Stomach (tissue), 19 donors: ENCODE measurements at places on chromosomes 4 and X. TPM values are rescaled to one million over a fixed set of nuclear protein-coding genes. Genes with fewer than 3 reads are reported as not detected.
A peak's percentile ranks its signal among the peaks of the same experiment; 100 is the strongest.

Gene PASD1
- not detected for polyA plus RNA-seq

Gene USP27X
- polyA plus RNA-seq = 2.3 TPM

Gene PNMA6F
- polyA plus RNA-seq = not detected

Gene CXXC4
- 0.92 TPM for polyA plus RNA-seq

Gene GSPT2
- 2.9 TPM for polyA plus RNA-seq

Gene PCDH19
- 0.10 TPM for polyA plus RNA-seq

Gene RASL11B
- 2.9 TPM for polyA plus RNA-seq

Gene STATH
- polyA plus RNA-seq = not detected

Gene ODAPH
- polyA plus RNA-seq = 0.28 TPM

Gene TMSB15B
- polyA plus RNA-seq = 5.3 TPM

Gene MEPE
- not detected for polyA plus RNA-seq

Gene CSAG2
- polyA plus RNA-seq = not detected

Gene PDE6B
- 1.1 TPM for polyA plus RNA-seq

Gene SLC9B1
- polyA plus RNA-seq = not detected

Gene KLHL8
- polyA plus RNA-seq = 5.0 TPM

DNA sequence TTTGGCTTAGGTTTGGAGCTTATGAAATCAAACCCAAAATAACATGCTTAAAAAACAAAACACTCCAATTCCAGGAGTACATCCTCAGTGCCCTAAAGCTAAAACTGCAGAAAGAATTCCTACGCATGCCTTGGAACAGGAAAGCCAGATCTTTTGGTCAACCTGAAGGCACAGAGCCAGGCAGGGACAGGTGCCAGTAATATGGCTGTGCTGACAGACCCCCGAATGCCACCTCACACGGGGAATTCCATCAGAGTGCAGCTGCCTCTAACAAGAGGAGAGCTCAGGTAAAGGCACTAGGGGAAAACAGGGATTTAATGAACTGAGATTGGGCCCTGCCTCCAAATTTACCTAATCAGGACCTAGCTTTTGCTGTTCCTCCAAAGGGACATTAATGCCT lies 77.1 kb downstream of the SHISA3 start:
- no peak for DNase-seq

GRCh38 chr4:39435659-39436563 lies 22.8 kb downstream of the RPL9 start:
- DNase-seq = no peak

DNA sequence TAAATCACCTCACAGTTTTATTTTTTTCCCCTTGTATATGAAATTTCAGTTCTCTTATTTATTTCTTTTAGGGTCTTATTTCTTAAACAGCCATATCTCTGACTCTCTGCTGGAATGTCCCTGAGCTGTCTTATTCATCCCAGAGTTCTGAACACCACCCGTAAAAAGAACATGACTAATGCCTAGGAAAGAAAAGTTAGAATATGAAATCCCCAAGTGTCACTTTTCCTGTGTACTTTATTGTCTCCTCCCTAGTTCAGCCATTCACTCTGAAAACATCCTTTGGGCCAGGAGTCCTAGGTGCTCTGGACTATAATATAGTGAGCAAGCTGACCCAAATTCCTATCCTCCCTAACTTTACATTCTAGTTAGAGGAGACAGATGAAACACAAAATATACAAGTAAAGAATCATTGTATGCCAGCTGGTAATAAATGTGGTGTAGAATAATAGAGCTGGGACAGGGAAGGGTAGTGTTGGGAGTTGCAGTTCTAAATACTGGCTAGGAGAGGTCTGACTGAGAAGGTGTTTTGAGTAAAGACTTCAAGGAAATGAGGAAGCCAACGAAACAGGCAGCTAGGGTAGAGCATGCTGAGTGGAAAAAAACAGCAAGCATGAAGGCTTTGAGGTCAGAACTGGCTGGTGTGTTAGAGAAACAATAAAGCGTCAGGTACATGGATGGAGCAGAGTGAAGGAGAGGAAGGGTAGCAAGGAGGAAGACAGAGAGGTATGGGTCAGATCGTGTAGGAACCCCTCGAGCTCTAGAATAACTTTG lies 40.6 kb upstream of the FTHL17 start:
- DNase-seq = no peak

- no peak for DNase-seq
Observed at GRCh38 chr4:82447886-82448285, 17.5 kb downstream of the ENOPH1 start.

DNA sequence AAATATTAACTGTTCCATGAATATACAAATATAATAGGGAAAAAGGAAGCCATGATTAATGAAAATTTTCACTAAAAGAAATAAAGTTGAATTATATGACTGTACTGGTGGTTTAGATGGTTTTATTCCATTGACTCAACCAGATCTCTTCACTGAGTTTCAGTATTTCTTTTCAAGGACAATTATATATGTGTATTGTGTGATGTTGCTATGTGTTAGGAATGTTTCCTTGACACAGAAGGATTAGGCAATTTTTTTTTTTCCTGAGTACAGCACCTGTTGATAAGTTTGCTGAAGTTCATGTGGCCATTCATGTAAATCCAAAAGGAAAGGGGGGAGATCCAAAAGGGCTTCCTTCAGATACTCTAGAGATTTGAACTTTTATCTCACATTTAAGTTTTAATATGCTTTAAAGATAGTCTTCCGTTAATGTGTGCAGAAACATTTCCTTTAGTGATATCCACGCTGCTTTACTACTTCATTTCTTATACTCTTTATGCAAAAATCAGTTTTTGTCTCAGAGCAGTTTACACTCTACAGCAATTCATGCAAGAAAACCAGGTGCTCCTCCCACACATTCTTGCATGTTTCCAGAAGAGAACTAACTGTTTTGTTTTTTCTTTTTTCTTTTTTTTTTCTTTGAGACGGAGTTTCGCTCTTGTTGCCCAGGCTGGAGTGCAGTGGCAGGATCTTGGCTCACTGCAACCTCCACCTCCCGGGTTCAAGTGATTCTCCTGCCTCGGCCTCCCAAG lies 249.1 kb downstream of the RPA4 start:
- no peak for DNase-seq

- no peak for DNase-seq
Observed at GRCh38 chrX:23939203-23939602, 31.4 kb downstream of the CXorf58 start.

GRCh38 chr4:152535360-152535902 lies 461 bp downstream of the FBXW7 start:
- no peak for DNase-seq

DNA sequence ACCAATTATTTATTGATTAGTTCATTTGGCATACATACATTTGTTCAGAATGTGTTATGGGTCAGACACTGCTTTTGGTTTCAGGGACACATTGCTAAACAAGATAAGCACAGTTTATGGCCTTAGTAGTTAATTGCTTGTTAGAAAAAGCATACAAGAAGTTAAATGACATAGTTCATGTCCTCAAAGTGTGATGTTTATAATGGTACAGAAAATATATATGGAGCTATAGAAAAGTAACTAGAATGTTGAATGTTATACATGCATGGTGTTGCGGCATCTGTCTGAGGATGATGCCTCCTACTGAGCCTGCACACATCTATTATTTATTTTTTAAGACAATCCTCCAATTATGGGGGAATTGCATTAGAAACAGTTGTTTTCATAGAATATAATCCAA lies 1476.3 kb upstream of the PCDH7 start:
- DNase-seq = no peak

- DNase-seq = peak; percentile 46
Observed at GRCh38 chrX:39418731-39419638, 617.7 kb downstream of the MID1IP1 start.

GRCh38 chr4:122815248-122815647 lies 11.4 kb upstream of the FGF2 start:
- DNase-seq = no peak

DNA sequence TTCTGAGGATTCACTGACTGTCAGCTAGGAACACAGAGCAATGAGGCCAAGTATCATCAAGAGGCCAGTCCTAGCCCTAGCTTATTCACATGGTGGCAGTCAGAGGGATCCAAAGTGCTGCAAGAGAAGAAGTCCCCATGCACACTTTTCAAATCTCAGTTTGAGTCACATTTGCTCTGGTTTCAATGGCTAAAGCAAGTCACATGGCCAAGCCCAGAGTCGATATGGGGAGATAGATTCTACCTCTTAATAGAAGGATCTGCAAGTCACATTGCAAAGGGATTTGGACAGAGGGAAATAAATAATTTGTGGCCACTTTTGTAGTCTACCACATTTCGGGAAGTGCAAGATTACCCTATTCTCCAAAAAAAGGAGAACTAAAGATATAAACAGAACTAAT lies 3.7 kb upstream of the LCORL start:
- no peak for DNase-seq

DNA sequence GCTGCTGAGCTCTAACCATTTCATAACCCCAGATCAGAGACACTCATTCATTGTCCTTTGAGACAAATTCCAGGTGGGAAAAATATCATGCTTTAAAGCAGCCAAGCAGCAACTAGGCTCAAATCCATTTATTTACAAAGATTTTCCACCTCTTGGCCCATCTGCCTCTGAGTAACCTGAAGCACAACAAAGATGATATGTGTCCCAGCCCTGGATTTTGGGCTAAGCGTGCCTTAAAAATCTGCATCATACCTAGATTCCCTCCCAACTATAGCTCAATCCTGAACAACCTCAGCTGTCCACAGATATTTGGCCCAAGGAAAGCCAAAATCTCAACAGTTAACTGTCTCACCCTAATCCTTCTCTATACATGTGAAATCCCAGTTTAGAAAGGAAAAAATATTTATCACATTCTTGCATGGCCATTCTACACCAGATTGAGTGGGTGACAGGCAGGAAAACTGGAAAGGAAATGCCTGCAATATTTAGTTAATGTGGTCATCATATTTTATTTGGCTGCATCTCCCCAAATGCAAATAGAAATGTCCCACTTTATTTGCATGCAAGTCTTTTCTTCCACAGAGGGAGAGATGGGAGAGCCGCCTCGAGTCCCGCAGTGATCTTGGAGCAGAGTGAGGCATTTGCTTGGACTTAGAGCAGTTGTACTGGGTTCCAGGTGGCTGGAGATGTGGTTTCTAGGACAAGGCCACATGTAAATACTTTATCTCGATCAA lies 146.4 kb upstream of the EOLA2 start:
- DNase-seq = no peak

DNA sequence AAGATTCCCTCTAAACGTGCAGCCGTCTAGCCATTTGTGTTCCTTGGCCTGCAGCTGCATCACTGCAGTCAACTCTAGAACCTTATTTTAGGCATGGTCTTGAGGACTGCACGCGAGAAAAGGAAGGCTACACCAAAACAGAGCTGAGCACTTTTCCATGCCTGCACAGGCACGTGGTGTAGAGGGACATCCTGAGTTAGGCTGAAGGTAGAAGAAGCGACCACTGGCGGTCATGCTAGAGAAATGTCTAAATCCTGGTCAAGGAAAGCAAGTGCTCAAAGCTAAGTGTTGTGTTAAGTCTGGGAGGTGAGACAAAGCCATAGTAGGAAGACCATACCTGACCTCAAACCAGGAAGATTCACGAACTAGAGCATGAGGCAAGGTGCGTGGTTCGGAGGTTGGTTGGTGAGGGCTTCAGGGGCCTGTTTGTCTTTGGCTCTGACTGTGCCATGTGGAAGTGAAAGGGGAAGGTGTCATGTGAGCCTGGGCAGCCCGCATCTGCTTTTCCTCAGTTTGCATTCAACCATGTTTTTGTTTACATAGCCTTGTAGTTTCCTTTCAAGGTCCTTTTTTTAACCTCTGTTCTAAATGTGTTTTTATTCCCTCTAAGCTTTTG lies 203.8 kb downstream of the AASDH start:
- peak; percentile 30 for DNase-seq

- no peak for DNase-seq
Observed at GRCh38 chr4:150119492-150119891, 41.2 kb downstream of the DCLK2 start.

GRCh38 chr4:135316266-135316779 lies 1114.7 kb upstream of the PABPC4L start:
- peak; percentile 7 for DNase-seq

GRCh38 chr4:156584100-156584499 lies 387.5 kb downstream of the PDGFC start:
- DNase-seq = no peak

DNA sequence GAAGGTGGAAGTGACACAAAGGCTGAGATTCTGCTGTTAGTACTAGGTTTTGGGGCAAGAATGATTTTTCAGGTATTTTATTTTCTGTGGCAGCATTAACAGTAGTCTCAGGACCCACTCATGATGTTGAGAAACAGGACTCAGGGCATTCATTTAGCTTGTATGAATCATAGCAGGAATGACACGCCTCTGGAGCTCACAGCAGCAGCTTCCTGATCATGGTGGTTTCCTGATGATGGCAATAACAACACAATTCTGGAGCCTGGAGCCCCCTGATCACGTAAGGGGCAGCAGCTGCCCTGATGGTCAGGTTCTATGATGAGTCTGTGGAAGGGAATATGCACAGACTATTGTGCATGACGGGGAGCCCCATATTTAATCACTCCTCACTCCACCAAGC lies 47.0 kb downstream of the TASL start:
- DNase-seq = no peak

- no peak for DNase-seq
Observed at GRCh38 chrX:41561045-41561444, 113.9 kb downstream of the NYX start.

- DNase-seq = no peak
Observed at GRCh38 chr4:4233610-4234009, 6.9 kb upstream of the OTOP1 start.

GRCh38 chr4:40244606-40245005 lies 47.8 kb downstream of the RHOH start:
- DNase-seq = no peak

DNA sequence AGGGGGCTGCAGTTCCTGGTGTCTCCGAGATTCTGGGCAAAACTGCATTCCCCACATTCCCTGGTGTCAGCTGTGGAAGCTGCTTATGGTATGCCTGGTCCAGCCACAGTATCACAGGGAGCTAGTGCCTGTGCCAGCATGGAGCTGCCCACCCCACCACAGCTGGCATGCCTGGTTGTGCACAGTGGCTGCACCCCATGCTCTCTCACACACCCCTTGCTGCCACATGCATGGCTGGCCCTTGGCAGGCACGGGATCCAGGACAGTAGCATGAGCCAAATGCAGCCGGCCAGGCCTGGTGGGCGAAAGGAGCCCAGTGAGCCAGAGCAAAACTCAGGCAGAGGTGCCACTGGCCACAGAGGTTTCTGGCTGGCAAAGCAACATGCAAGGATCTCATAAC lies 418.0 kb upstream of the SPOCK3 start:
- DNase-seq = no peak

- no peak for DNase-seq
Observed at GRCh38 chr4:180100433-180101344, 2142.5 kb upstream of the TENM3 start.

GRCh38 chr4:178808106-178808505 lies 1365.9 kb upstream of the AGA start:
- DNase-seq = no peak

- peak; percentile 57 for DNase-seq
Observed at GRCh38 chr4:88818631-88819470, 121.2 kb upstream of the NAP1L5 start.

- DNase-seq = no peak
Observed at GRCh38 chr4:147548256-147548655, 67.4 kb downstream of the EDNRA start.

- DNase-seq = peak; percentile 16
Observed at GRCh38 chr4:164949448-164950143, 27.9 kb downstream of the TRIM61 start.

- DNase-seq = no peak
Observed at GRCh38 chrX:134362560-134363089, 97.3 kb upstream of the HPRT1 start.
